ENCODE measurements at places on chromosomes 3 and 15.
A peak's percentile ranks its signal among the peaks of the same experiment; 100 is the strongest.

- peak; percentile 97 for DNase-seq
Observed at GRCh38 chr15:52021128-52021671, 2.2 kb downstream of the MAPK6 start.

DNA sequence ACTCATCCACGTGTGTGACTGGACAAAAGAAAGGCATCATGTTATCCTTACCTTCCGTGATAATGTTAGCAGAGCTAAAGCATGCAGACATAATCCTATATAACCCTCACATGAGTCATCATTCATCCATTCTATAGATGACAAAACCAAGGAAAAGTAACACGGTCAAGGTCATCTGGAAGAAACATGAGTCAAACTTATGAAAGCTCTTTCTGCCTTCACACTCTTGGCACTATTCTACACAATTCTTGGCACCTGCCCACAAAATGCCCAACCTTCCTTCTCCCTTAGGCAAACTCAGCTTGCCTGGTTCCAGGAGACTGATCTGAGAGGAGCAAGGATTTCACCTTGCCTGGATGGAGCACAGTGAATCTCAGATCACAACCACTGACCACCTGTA, 66.9 kb downstream of the PRICKLE2 start:
- DNase-seq: peak; percentile 31

- peak; percentile 60 for DNase-seq
Observed at GRCh38 chr3:51942603-51943450, 664 bp downstream of the PARP3 start.

GRCh38 chr15:58472821-58473581, 41.2 kb downstream of the LIPC start:
- DNase-seq: peak; percentile 42

DNA sequence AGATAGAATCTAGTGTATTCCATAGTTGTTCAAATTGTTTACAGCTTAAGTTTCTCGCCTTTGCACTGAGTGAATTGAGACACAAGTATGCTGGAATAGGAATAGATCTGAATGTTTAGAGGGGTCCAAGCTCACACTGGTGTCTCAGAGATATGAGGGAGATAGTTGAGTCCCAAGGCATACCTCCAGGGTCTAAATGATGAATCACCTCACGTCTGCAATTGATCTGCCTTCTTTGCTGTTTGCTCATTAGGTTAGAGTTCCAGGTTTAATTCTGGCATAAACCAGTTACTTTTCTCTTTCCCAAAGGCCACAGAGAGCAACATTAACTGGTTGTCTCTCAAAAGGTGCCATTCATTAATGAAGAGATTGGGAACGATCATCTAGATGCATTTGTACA, 106.3 kb upstream of the MME start:
- peak; percentile 62 for DNase-seq

GRCh38 chr3:159733194-159733860, 255.3 kb upstream of the IL12A start:
- peak; percentile 93 for DNase-seq

- no peak for DNase-seq
Observed at GRCh38 chr3:67418426-67419217, 235.8 kb downstream of the SUCLG2 start.

DNA sequence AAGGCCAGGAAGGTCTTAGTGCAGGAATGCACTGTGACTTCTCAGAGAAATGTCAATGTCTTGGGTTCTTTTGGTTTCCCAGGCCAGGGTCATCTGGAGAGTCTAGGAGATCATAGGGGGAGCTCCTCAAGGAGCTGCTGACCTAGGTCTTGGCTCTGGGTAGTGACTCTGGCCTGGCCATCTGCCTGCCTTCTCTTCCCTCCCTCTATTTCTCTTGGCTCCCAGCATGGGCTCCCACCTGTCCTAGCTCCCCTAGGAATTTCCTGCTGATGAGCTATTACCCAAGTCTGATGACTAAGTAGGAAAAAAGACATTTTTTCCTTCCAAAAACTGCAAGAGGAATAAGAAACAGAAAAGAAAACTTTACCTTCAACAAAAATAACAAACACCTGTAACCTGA, 57.4 kb downstream of the BSN start:
- DNase-seq: no peak

- no peak for DNase-seq
Observed at GRCh38 chr3:62110443-62111225, 262.7 kb downstream of the FEZF2 start.

DNA sequence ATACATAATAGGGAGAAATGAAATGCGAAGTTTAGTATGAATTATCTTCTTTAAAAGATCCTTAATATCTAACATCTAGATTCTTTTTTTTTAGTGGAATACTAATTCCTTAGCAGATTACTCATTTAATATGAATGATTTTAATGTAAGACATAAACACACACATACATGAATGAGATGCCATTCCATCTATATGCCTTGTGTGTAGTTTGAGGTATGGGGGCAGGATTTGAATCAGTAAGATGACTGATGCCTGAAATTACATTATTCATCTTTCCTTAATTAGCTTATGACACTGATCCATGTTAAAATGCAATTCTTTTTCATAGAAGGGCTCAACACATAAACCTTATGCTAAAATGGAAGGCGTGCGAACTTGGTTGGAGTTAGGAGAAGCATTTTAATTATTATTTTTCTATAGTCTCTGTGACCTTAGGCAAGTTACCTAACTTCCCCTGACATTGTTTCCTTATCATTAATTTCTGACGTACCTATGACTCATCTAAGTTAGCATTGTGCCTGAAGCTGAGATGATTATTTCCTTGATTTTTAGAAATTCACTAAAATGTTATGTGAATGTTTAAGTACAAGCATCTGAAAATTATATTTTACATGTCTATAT, 10.8 kb upstream of the BNIP2 start:
- peak; percentile 52 for DNase-seq

- DNase-seq: no peak
Observed at GRCh38 chr3:95048564-95048963, 985.7 kb downstream of the NSUN3 start.

GRCh38 chr3:197606468-197606867, 50.7 kb upstream of the BDH1 start:
- no peak for DNase-seq

GRCh38 chr3:66297900-66298299, 77.1 kb downstream of the SLC25A26 start:
- peak; percentile 96 for DNase-seq

DNA sequence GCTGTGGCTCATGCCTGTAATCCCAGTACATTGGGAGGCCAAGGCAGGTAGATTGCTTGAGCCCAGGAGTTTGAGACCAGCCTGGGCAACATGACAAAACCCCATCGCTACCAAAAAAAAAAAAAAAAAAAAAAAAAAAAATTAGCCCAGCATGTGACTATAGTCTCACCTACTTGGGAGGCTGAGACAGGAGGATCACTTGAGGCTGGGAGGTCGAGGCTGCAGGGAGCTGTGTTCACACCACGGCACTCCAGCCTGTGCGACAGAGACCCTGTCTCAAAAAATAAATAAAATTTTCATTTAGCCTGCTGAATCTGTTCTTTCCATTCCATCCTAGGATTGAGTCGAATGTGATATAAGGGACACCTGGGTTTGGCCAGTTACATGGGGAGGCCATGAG, 14.6 kb upstream of the PRICKLE2 start:
- DNase-seq: no peak

- DNase-seq: no peak
Observed at GRCh38 chr3:15307580-15307979, 24.8 kb downstream of the SH3BP5 start.

DNA sequence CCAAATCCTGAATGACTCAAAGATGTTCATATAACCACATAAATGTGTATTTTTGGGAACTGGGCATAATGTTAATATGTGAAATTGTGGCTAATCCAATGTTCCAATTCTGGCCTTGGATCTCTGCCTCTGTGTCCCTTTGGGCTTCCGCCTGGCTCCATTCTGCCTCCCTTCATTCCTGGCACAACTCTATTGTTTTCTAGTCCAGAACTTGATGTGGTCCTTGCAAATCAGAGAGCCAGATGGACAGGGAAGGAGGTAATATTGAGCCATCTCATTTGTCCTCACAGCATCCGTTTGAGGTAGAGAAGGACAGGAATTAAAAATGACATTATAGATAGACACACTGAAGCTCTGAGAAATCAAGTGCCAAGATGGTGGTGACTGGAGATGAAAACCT, 355.7 kb upstream of the TBL1XR1 start:
- no peak for DNase-seq

- DNase-seq: no peak
Observed at GRCh38 chr15:85693277-85693676, 101.4 kb downstream of the KLHL25 start.

GRCh38 chr3:97765336-97765735, 778 bp downstream of the ARL6 start:
- DNase-seq: peak; percentile 2

DNA sequence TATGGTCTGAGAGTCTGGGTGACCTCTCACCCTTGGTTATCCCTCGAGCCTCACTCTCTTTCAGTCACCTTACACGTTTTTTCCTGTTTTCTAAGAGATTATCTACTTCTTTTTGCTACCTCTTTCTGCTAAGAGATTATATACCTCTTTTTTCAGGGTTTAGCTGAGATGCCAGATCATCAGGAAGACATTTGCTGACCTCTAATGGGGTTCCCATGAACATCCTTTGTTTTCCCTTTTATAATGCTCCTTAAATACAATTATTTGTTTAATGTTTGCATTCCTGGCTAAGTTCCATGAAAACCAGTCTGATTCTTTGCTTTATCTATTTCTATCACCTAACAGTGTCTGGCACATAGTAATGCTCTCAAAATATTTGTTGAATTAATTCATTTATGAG, 39.6 kb downstream of the LEKR1 start:
- peak; percentile 18 for DNase-seq

DNA sequence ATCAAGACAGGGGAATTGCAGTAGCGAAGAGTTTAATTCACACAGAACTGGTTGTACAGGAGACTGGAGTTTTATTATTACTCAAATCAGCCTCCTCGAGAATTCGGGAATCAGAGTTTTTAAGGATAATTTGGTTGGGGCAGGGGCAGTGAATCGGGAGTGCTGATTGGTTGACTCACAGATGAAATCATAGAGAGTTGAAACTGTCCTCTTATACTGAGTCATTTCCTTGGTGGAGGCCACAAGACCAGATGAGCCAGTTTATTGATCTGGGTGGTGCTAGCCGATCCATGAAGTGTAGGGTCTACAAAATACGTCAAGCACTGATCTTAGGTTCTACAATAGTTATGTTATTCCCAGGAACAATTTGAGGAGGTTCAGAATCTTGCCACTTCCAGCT, 5.3 kb upstream of the ZNF770 start:
- no peak for DNase-seq

DNA sequence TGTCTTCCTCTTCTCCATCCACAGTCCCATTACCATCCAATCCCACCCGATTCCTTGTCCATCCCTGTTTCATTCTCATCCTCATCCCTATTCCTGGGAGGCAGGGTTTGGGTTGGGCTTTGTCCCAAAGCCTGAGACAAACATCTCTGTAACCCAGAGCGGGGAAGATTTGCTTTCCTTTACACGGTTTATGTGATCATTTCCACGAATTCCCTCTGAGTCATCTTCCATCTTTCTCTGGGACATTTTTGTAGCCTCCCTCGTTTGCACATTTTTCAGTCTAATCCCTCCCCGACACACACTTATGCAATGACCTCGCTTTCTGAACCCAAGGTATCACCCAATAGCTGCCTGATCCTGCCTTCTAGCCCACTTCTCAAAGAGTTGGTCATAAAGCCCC, 22.8 kb downstream of the DUOX2 start:
- DNase-seq: peak; percentile 78

- DNase-seq: no peak
Observed at GRCh38 chr15:40991355-40991754, 38.1 kb downstream of the CHAC1 start.

DNA sequence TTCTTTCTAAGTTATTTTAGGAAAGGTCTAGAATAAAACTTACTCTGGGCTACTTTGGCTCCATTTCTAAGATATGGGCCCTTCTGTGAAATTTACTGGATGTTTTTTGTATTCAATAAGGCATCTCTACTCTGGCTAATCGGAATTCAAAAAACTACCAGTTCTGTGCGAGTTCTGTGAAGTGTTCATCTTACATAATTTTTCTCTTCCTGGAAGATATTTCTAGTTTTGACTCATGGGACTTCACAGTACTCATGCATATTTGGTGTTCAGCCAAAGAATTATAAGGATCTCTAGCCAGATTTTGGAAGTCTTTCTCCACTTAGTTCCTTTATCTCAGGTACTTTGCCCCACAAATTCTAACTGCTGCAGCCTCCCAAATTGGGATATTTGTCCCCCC, 46.4 kb upstream of the MBNL1 start:
- DNase-seq: peak; percentile 76

DNA sequence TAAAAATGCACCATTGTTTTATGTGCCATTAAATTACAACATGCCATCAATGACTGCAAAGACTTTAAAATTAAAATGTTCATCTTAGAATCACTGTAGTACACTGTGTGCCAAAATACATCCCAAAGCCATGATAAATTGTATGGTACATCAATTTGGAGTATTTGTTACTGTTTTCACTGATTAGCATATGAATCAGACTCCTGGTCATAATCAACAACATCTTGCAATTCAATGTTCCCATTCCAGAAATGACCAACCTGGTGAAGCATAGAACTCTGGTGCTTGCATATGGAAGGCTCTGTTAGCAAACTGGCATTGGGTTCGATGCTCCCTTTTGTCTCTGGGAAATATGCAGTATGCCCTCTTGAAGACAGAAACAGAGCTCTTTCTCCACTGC, 22.5 kb downstream of the LYSMD2 start:
- no peak for DNase-seq

GRCh38 chr3:189554868-189555557, 76.2 kb upstream of the TP63 start:
- DNase-seq: no peak

DNA sequence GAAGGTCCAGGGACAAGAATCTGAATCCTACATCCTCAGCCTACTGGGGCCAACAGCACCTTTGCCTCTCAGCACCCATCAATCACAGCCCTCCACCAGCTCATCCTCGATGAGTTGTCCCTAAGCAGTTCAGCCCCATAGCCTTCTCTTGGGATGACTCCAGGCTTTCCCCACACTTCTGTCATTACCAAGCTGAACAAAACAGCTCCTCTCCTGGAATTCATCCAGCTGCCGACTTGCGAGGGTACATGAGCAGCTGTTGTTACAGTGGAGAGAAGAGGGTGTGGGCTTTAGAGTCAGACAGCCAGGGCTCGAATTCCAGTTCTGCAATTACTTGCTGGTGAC, 69.0 kb upstream of the THBS1 start:
- peak; percentile 57 for DNase-seq

DNA sequence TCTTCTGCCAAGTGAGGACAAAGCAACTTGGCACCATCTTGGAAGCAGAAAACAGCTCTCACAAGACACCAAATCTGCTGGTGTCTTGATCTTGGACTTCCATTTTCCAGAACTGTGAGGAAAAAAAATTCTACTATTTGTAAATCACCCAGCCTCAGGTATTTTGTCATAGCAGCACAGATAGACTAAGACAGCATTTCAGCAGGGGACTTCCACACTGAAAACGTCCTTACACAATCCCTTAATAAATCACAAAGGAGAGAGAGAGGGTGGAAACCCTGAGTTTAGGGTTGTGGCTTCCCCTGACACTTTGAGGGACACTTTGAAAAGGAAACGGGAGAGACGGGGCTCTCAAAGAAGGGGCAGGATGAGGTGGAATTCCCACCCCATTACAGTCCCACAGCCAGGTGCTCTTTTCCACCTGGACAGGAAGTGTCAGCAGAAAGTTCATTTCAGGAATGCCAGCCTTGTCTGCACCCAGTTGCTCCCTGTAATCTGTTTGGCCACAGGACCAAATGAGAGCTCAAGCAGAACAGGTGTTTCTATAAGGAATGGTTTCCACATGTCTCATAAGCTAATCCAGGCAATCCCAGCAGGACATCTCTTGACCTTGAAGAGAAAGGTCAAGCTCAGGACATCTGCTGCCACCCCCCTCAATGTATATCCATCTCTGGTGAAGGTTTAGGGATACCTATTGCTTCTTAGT, 51.3 kb downstream of the MYLK start:
- no peak for DNase-seq

- no peak for DNase-seq
Observed at GRCh38 chr3:102233881-102234280, 200.9 kb upstream of the ZPLD1 start.

Data from iris pigment epithelial cell (primary cell).